ENCODE measurements at places on chromosomes 7 and 10.

GRCh38 chr10:47060993-47061500 lies 149.8 kb downstream of the PTPN20 start:
- no peak for DNase-seq

- no peak for DNase-seq
Observed at GRCh38 chr7:1550005-1550845, 5.8 kb downstream of the TMEM184A start.

DNA sequence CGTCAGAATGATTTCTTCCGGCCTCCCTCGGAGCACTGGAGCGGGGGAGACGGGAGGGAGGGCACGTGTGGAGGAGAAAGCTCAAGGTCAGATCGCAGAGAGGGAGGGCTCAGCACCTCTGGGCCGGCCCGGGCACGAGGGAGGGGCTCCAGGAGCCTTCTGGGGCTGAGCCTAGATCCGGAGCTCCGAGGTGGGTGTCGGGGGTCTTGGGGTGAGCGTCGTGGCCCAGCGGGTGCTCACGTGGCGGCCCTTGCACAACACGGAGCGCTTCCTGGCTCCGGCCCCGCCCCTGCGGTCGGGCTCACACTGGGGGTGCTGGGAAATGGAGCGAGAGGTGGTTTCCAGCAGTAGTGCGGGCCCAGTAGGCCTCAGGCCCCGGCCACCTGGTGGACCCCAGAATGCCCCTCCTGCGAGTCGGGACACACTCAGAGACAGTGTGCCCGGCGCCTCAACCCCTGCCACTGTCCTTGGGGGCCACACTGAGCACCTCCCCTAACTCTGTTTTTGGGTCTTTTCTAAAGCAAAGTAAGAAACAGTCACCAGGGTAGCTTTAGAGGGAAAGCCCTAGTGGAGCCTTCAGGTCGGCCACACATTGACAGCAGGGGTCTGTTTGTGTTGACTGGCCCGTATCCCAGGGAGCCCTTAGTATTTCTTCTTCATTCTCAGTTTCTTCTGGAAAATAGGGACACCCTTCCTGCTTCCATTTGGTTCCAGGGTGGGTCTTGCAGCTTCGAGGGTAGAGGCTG lies 798 bp downstream of the PPIF start:
- peak; percentile 73 for DNase-seq

GRCh38 chr10:30002426-30003266 lies 56.7 kb downstream of the JCAD start:
- DNase-seq = peak; percentile 61

GRCh38 chr7:33262476-33262875 lies 133.1 kb downstream of the BBS9 start:
- DNase-seq = no peak

GRCh38 chr10:15068802-15069201 lies 19.8 kb downstream of the ACBD7 start:
- no peak for DNase-seq

GRCh38 chr10:14712991-14713424 lies 61.7 kb downstream of the FAM107B start:
- no peak for DNase-seq

DNA sequence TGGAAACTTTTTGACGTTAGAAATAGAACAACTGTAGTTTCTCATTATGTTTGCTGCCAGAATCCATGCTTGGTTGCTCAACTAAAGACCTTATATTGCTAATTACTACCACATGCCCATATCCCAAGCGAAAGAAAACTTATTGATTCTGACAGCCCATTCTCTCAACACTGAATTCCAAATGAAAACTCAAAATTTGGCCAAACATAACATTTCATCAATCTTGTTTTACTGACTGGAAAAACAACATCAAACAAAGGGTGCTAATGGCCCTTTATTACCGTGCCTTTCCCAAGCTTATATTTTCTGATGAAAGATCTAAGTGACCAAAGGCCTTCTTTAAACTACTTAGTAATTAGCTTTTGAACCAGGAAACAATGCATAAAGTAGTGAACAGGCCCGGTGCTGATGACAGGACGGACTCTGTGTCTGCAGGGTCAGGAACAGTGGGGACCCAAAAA lies 531.8 kb downstream of the KCNMA1 start:
- DNase-seq = no peak

GRCh38 chr10:48976196-48976595 lies 36.6 kb upstream of the LRRC18 start:
- no peak for DNase-seq

GRCh38 chr7:99092064-99092720 lies 51.7 kb downstream of the SMURF1 start:
- no peak for DNase-seq

- DNase-seq = no peak
Observed at GRCh38 chr7:19248681-19249080, 103.5 kb upstream of the FERD3L start.

DNA sequence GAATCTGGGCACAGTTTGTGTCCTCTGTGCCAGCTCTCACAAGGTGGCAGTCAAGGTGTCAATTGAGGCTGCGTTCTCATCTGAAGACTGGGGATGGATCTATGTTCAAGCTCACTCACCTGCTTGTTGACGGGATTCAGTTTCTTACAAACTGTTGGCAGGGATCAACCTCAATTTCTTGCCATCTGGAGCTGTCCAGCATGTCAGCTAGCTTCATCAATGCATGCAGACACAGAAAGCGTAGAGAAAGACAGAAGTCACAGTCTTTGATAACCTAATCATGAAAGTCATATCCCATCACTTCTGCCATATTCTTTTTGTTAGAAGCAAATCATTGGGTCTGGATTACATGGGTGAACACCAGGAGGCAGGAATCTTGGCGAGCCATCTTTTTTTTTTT lies 32.0 kb upstream of the WAPL start:
- DNase-seq = no peak

- DNase-seq = no peak
Observed at GRCh38 chr7:109354000-109354399, 784.3 kb downstream of the DNAJB9 start.

DNA sequence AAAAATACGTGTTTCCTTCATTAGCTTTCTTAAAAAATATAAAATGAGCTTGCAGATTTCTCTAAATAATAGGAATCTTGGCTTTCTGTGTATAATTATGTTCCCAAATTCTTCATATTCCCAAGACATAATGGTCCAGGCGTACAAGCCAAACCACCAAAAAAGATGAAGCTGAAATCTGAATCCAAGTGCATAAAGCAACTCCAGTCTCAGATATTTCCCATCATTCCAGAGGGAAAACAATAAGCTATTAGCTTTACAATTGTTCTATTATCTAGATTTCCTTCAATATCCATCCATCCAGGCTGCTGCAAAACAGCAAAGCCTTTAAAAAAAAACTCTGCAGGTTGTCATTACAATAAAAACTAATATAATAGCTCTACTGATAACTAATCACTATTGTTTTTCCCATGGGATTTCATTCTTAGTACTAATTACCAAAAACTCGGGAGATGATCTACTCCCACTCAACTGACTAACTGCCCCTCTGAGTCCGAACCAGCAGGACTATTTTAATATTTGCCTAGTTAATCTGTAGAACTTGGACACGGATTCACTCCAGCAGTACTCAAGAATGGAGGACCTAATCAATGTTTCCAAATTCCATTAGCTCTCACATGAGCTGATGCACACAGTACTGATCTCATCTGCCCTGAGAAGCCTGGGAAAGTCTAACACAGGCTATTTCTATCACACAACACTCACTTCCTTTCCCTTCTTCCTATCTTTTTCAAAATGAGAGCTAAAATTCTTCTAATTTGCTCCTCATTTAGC lies 108.9 kb upstream of the ASAH2 start:
- no peak for DNase-seq

- no peak for DNase-seq
Observed at GRCh38 chr7:74320645-74321221, 31.5 kb downstream of the CLIP2 start.

- no peak for DNase-seq
Observed at GRCh38 chr10:98006266-98006665, 24.2 kb downstream of the CRTAC1 start.

DNA sequence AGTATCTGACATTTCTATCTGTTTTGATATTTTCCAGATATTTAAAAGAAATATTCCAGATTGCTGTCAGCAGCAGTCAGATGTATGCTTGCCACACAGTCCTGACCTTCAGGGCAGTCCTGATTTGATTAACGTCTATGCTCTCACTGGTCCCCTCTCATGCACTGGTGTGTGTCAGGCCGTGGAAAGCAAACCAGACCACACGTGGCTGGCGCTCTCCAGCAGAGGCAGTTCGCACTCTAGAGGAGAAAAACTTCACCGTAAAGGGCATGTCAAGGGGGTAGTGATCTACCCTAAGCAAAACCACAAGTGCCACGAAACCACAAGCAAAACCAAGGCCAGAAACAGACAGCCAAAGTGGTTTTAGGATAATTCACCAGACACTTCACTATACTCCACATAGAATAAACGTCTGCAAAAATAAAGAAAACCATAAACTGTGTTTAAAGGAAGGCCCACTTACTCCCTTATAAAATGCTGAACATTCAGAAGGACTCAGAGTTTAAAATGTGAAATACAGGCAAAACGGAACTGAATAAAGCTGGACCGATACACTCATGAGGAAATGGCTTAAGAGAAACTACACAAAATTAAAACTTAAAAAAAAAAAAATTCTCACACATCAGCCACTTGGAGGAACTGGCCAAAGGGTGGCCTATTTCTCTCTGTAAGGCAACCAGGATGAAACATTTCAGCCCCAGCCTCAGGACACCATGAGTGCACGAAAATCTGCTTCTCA lies 26.4 kb downstream of the PARP12 start:
- DNase-seq = no peak

- DNase-seq = no peak
Observed at GRCh38 chr7:24825381-24825794, 68.1 kb upstream of the GSDME start.

DNA sequence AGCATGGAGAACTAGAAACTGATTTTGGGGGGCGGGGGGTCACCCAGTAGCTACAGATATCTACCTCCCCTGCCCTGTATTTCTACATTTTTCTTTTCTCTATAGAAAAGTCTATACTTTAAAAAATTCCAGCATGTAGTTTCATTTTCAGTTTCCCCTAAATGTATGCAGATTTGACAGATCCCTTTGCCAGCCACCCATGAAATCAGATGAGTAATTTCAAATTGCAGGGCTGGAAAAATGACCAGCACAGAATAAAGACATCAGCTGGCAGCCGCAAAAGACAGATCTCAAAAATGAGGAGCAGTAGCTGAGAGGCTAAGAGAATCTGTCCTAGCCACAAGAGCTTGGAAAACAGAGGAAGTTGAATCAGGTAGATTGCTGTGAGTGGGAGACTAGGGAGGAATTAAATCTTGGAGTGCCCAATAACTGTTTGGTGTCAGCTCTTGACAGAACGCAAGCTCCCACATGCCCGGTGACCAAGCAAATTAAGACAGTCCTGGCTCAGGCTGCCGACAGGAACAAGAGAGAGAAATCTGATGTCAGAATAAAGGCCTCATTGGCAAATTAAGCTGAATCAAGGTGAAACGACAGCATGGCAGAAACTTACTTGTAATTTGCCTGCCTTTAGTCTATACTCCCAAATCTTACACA lies 24.5 kb downstream of the ADRB1 start:
- no peak for DNase-seq

GRCh38 chr10:49375611-49376010 lies 20.3 kb downstream of the DRGX start:
- DNase-seq = no peak

DNA sequence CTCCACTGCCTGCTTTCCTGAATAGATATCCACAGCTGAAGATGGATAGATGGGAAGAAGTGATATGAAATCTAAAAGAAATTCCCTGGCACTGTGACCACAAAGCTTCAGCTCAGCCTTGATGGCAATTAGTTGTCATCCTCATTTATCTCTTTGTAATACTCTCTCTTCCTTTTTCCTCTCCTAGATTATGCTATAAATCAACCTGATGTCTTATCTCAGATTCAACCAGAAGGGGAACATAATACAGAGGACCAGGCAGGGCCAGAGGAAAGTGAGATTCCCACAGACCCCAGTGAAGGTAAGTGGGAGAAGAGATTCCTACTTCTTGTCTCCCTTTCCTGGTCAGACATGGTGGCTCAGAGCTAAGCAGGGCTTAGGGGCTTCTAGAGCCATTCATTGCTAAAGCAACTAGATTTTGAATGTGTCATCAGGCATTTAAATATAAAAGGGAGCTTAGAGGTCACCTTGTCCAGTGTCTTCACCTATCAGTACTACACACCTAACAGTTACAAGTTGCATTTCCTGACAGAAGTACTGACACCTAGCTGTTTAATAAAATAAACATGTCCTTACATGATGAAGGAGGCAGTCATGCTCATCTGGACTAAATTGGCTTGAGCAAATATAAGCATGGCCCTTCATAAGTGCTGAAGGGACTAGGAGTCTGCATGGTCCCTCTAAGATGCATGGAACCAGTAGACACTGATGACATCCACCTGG lies 19.5 kb downstream of the ZNF398 start:
- DNase-seq = no peak

- no peak for DNase-seq
Observed at GRCh38 chr7:79506481-79506880, 53.0 kb upstream of the MAGI2 start.

DNA sequence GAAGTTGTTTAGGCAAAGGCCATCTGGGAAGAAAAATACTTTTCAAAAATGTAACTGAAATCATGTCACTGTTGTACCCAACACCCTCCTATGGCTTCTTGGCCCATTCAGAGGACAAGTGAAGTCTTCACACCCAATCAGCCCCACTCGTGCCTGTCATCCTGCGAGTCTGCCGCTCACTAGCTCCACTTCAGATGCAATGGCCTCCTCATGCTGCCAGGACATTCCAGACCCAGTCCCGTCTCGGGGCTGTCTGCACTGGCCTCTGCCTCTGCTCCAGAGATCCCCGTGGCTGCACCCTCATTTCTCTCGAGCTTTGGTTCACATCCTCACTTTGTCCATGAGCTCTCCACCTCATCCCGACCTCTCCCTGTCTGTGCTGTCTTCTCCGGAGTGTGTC lies 227.1 kb downstream of the KCNMA1 start:
- no peak for DNase-seq

DNA sequence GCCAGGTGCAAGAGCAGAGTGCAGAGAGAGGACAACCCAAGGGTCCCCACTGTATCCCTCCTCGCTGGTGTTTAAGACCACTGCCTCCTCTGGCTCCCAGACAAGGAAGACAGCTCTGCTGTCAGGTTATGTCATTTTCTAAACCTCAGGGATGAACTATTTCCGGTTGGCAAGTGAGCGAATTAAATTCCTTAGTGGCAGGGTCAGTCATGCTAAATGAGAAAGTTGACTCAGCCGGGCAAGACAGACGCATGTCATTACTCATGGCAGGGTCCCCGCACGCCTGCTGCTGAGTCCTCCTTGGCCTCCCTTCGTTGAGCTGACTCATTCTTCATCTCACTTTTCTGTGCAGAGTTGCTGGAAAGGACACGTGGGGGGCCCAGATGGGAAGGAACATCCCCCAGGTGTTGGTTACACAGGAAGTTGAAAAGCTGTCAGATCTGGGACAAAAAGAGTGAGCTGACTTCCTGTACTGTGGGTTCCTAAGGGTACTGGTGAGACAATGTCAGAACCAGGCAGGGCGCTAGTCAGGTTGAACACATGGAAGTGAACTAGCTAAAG lies 47.1 kb upstream of the UCN3 start:
- DNase-seq = no peak

DNA sequence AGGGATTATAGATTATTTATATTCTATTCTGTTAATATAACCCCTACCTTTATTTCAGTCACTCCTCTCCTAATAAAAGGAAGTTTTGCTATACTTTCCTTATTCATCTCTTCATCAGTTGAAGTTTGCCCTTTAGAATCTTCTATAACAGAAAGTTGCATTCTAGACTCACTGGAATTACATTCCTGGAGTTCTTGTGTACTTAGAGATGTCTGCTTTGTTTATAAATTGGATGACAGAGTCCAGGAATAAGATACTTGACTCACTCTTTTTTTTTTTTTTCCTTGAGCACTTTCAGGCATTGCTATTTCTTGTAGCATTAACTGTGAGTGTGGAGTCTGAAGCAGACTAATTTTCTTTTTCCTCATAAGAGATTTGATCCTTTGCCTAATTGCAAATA lies 640.8 kb downstream of the XPNPEP1 start:
- no peak for DNase-seq

Measured in liver (tissue), 10 donors.